ENCODE measurements at places on chromosomes 6 and 20.

- peak; percentile 71 for DNase-seq
These were observed 43.0 kb downstream of the PRDM1 start for GRCh38 chr6:106128981-106129781.

DNA sequence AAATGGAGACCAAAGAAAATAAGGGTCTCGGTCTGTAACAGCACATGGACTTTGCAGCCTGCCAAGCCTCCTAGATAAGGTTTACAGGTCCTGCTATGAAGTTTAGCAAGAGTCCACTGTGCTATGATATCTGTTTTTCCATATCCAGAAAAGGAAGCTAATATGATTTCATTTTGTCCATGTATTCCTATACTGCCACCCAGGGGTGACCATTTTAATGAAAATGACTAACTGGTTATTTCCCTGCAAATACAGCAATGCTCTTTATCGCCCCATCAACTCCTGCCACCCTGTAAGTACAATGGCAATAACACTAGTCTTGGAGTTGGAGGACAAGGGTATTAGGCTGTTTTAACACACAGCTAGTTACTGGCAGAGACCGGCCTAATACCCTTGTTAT, 115.2 kb upstream of the GLP1R start:
- DNase-seq, result no peak

- no peak for DNase-seq
These were observed 47.0 kb downstream of the HEBP2 start for GRCh38 chr6:138451043-138451442.

DNA sequence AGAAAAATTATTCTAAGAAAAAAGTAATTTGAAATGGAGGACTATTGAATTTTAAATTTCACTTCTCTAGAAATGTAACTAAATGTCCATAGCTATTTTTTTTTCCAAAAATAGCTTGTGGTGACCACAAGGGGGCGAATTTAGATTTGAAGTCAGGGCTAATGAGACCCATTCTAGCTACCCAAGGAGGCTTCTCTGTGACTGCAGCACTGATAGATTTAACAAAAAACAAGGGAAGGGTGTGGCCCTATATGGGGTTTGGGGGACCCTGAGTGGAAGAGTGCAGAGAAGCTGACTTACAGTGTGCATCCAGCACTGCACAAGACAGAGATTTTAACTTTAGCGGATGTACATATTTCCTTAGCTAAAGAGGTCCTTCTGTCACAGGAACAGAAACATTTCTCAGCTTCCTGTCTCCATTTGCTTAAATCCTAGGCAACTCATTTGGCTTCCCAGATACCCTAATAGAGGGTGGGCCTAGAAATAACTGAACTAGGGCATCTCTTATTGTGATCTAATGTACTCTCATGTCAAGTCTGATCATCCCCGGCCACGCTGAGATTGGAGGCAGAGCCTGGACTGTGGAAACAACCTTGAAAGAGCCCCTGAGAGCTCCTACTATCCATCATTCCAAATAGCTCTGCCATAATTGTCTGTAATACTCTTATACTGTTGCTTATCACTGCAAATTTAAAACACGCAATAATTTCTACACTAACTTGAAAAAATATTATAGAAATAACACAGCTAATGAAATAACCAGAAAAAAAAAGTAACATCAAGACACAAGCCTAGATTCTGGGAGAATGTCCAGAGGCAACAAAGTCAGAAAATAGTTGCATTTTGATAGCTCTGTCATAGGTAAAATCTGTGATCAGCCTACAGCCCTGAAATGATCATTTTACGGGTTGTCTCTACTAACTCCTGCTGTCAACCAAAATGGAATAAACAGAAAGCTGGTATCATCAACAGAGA, 93.6 kb downstream of the SNAP91 start:
- peak; percentile 20 for DNase-seq

DNA sequence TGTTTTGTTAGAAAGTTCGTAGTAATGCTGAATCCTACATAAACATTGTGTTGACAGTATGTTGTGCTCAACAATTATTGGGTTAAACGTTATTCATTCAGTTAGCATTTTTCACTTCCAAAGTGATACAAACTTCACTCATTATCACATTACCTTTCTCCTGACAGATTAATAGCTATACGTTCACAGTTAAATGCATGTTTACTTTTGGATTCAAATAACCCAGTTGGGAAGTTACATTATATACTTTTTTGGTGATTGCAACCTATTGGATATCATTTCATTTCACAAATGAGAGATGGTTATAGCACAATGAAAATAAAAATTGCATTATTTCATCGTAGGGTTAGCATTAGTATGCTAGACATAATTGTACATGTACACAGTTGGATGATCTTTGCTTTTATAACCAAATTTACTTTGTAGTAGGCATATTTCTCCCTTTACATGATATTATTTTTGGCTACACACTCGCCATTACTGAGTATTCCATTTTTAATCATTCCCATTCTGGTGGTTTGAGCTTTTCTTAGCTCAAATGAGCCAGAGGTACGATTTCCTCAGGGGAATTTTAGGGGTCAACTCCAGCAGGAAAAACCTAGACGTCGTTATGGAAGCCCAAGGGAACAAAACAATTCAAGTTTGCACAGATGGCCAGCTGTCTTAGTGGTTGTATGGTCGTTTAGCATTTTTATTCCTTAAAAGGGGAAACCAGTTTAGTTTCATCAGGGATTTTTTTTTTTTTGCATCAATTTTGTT, 2.1 kb upstream of the HIVEP1 start:
- DNase-seq, result peak; percentile 22

- no peak for DNase-seq
These were observed 114.8 kb upstream of the CD93 start for GRCh38 chr20:23200914-23201313.

- no peak for DNase-seq
These were observed 25.3 kb downstream of the DUSP22 start for GRCh38 chr6:317448-318144.

DNA sequence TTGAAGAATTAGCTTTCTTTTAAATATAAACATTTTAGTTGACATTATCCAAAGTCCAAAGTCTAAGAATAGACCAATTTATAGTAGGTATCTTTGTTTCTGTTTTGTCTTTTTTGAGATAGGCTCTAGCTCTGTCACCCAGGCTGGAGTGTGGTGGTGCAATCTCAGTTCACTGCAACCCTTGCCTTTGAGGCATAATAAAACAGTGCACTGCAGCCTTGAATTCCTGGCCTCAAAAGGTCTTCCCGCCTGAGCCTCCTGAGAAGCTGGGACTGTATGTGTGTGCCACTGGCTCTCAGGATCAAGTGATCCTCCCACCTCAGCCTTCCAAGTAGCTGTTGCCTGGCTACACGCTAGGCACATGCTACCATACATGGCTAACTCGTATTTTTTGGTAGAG, 135.4 kb downstream of the REV3L start:
- no peak for DNase-seq

DNA sequence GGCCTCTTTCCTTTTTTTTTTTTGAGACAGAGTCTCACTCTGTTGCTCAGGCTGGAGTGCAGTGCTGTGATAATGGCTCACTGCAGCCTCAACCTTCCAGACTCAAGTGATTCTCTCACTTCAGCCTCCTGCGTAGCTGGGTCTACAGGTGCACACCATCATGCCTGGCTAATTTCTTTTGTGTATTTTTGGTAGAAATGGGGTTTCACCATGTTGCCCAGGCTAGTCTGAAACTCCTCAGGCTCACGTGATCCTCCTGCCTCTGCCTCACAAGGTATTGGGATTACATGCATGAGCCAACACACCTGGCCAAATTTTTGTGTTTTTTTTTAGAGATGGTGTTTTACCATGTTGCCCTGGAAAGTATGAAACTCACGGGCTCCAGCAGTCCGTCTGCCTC, 29.3 kb downstream of the SRC start:
- DNase-seq, result no peak

DNA sequence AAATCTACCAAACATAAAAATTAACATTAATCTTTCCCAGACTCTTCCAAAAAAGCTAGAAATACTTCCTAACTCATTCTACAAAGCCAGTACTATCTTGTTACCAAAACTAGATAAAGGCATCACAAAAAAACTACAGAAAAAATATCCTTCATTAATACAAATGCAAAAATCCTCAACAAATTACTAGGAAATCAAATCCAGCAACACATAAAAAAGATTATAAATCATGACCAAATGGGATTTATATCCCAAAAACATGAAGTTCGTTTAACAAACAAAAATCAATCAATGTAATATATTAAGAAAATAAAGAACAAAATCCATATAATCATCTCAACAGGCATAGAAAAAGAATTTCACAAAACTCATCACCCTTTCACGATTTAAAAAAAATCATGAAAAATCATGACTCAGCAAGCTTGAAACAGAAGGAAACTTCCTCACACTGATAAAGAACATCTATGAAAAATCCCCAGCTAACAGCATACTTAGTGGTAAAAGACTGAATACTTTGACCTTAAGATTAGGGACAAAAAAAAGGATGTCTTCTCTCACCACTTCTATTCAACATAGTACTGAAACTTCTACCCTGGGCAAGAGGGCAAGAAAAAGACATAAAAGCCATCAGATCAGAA, 43.2 kb downstream of the RANBP9 start:
- no peak for DNase-seq

DNA sequence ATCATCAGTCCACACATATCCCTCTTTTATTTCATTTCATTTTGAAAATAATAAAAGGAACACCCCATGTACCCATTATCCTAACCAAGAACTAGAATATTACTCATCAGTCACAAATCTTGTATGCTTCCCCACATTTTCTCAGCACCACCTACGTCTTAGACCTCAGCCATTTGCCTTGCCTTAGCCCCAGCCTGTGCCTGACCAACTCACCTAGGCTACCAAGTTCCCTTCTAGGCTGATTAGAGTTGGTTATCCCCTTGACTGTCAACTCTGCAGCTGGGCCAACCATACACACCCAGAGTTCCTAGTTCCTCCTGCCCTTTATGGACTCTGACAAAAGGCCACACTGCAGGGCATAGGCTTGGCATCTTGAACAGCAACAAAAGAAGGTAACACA, 33.4 kb upstream of the IPCEF1 start:
- DNase-seq, result no peak

GRCh38 chr6:3784885-3785744, 33.6 kb upstream of the PXDC1 start:
- DNase-seq, result no peak

DNA sequence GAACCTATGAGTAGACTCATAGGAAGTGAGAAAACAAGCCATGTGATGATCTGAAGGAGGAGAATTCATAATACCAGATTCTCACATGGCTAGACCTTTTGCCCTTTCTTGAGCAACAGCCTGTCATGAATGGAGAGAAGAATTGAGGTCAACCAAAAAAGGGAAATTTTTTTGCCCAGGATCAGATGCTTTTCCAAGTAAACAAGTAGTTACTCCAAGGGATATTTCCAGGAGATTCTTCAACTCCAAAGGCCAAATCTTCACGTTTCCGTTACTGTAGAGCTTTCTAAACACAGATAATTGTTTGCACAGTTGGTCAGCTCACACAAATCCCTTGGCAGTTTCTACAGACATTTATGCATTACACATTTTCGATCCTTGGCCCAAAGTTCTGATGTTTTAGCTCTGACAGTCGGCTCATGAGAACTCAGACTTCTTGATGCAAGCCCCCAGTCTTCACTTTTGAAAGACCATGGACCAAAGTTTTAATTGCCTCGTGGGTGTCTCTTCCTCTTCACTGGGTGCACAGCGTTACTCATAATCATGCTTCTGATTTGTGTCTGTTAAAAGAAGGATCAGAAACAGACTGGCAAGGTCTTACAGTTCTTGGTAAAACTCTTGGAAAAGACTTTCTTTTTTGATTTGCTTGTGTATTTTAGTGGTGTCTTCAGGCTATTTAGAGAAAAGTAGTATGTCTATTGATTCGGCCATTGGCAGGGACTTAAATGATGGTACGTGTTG, 115.0 kb downstream of the TSHZ2 start:
- no peak for DNase-seq

GRCh38 chr20:58225452-58226200, 2.8 kb downstream of the ANKRD60 start:
- DNase-seq, result no peak

DNA sequence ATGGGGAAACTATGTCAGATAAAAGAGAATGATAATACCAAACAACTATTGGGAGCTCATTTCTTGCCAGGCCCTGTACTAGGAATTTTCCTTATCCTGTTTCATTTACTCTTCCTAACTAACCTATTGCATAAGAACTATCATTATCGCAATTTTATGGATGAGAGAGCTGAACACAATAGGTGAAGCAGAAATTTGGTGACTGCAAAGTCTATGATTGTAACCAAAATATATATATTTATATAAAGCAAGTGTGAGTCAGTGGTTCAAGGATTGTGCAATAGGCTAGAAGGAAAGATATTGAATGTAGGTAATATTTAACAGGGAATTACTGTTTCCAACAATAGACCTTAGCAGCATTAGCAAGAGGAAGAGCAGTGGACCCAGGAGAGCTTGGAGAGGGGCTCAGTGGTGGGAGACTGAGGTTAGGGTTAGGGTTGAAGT, 181.1 kb upstream of the TENT5A start:
- DNase-seq, result no peak

GRCh38 chr6:139979021-139979725, 604.7 kb upstream of the CITED2 start:
- no peak for DNase-seq

DNA sequence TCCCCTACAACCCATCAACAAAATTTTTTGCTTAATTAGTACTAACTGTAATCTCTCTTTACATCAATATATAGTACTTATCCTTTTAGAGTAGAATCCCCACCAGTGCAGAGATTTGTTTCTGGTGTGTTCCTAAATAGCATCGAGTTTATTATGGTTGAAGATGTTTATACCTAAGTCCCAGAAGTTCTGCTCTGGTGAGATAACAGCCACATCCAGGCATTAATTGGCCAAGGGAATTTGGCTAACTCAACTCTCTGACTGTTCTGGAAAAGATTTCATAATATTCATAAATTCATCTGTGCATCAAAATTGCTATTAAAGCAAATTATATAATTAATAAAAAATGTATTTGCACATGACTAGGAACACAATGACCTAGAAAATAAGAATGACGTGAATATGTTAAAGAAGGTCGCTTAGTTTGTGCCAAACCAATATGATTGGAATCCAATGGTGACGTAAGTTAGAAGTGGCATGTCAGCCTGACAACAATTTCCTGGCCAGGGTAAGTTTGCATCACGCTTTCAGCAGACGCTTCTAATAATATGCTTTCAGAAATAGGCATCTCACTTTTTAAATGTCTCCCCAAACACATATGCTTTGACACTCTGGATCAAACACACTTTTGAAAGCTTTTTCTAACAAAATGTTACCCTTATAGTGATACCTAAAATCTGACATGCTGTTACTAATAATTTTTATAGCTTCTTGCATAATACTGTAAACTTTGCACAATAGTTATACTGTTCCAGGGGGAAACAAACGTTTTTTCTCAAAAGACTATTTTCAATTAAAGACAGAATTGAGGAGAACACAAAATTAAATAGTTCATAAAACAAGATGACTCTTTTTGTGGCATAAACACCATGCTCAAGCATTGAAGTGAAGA, 236.7 kb downstream of the TENT5A start:
- peak; percentile 5 for DNase-seq

Measured in AG08396 (cell line).